A549 treated with CpdA at 1 μM for 4 hours (cell line): ENCODE measurements at places on chromosomes 7 and 10. TPM values are rescaled to one million over a fixed set of nuclear protein-coding genes. Genes with fewer than 3 reads are reported as not detected.

SLC16A12 gene
- 0.03 to 0.11 TPM in 2 of 5 replicates, not detected in the others for total RNA-seq

CNNM2 gene
- 4.7 to 6.1 TPM (median 5.6 TPM) in 5 replicates for total RNA-seq

CALML5 gene
- not detected in 5 replicates for total RNA-seq

CYP3A5 gene
- total RNA-seq, result 1.4 to 1.9 TPM (median 1.6 TPM) in 5 replicates

ADAM8 gene
- 2.2 to 4.4 TPM (median 3.3 TPM) in 5 replicates for total RNA-seq

SSMEM1 gene
- not detected in 5 replicates for total RNA-seq

ZNF804B gene
- not detected in 5 replicates for total RNA-seq

AFAP1L2 gene
- 20.9 to 28.2 TPM (median 27.3 TPM) in 5 replicates for total RNA-seq

NPC1L1 gene
- 0.05 to 0.13 TPM (median 0.06 TPM) in 4 of 5 replicates, not detected in the other for total RNA-seq

ICA1 gene
- 1.1 to 1.7 TPM (median 1.1 TPM) in 5 replicates for total RNA-seq

NXPH1 gene
- not detected in 5 replicates for total RNA-seq

RAMP3 gene
- total RNA-seq, result not detected in 5 replicates

PGAM2 gene
- not detected in 5 replicates for total RNA-seq

PANK1 gene
- total RNA-seq, result 5.4 to 6.9 TPM (median 6.4 TPM) in 5 replicates

CHRM2 gene
- total RNA-seq, result not detected in 5 replicates

ZP3 gene
- total RNA-seq, result 18.4 to 22.7 TPM (median 20.0 TPM) in 5 replicates

PRKCQ gene
- 4.0 to 5.1 TPM (median 4.4 TPM) in 5 replicates for total RNA-seq

WDR91 gene
- total RNA-seq, result 4.6 to 7.7 TPM (median 6.1 TPM) in 5 replicates

WEE2 gene
- total RNA-seq, result 0.03 TPM in 1 of 5 replicates, not detected in the others

FRAT2 gene
- 5.2 to 8.8 TPM (median 8.4 TPM) in 5 replicates for total RNA-seq

FANK1 gene
- total RNA-seq, result 3.1 to 3.8 TPM (median 3.7 TPM) in 5 replicates

PODXL gene
- 44.7 to 71.9 TPM (median 60.4 TPM) in 5 replicates for total RNA-seq

FKBP6 gene
- not detected in 5 replicates for total RNA-seq

DGKI gene
- 0.24 to 0.59 TPM (median 0.31 TPM) in 5 replicates for total RNA-seq

EEF1AKMT2 gene
- 15.1 to 21.0 TPM (median 18.2 TPM) in 5 replicates for total RNA-seq

PIP gene
- not detected in 5 replicates for total RNA-seq
